ENCODE measurements at places on chromosomes 1 and 21. TPM values are rescaled to one million over a fixed set of nuclear protein-coding genes. Genes with fewer than 3 reads are reported as not detected.

Gene USP25
- total RNA-seq, result 48.6 TPM

Gene DMRTA2
- total RNA-seq, result not detected

Gene CRP
- 0.65 TPM for total RNA-seq

Gene TSSK3
- 2.6 TPM for total RNA-seq

Gene RCC2
- total RNA-seq, result 22.2 TPM

Gene HSD3B1
- total RNA-seq, result not detected

Gene STUM
- total RNA-seq, result 3.9 TPM

Gene DAB1
- 118 TPM for total RNA-seq

Gene RXRG
- 0.52 TPM for total RNA-seq

Gene KCNQ4
- total RNA-seq, result 11.4 TPM

Gene CD5L
- total RNA-seq, result 0.37 TPM

Gene CFHR5
- total RNA-seq, result not detected

Gene SPAG17
- total RNA-seq, result not detected

Gene LEFTY2
- 3.4 TPM for total RNA-seq

Gene UBL4B
- not detected for total RNA-seq

Gene OR2W3
- 1.9 TPM for total RNA-seq

Gene ALX3
- not detected for total RNA-seq

Gene ZNF687
- 17.1 TPM for total RNA-seq

Gene KLHDC7A
- total RNA-seq, result not detected

Gene EFNA3
- total RNA-seq, result 2.0 TPM

Gene PALMD
- total RNA-seq, result 22.6 TPM

Gene LDLRAD2
- 0.28 TPM for total RNA-seq

Gene TEKT2
- total RNA-seq, result not detected

Gene TBX15
- total RNA-seq, result 4.8 TPM

Gene SH3D21
- total RNA-seq, result 1.6 TPM

Gene BACE2
- total RNA-seq, result 102 TPM

Gene PRAMEF11
- not detected for total RNA-seq

Gene BTF3L4
- total RNA-seq, result 41.5 TPM

Gene CCDC27
- not detected for total RNA-seq

Measured in posterior vena cava (tissue), 2 donors.